ENCODE measurements at places on chromosomes 2 and 18.
A peak's percentile ranks its signal among the peaks of the same experiment; 100 is the strongest.

DNA sequence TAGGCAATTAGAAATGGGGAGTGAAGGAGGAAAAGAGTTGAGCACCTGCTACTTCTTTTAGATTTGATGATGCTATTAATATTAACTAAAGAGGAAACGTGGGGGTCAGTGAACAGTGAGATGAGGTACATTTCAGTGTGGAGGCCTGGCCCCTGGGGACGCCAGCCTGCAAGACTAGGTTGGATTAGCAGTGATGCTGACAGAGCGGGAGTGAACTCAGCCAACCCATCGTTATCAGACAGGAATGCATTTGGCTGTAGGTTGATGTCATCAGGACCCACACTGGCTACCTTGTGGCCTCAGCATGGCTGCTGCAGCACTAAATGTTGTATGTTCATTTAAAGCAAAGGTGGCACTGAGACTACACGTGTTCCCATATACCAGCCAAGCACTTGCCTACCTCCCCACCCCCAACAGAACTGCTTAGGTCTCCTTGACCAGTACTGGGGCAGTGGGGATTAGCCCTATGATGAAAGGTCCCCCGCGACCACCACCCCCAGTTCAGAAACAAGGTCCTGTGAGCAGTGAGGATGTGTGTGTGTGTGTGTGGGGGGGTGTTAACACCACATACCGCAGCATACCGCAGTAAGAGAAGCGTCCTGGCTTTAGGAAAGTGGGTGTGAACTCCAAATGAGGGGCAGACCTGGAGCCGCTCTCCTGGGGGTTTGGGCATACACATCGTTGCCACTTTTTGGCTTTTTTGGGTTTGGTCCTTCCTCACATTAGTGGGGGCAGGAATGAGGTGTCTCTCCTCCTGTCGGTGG lies 26.0 kb downstream of the DGKD start:
- DNase-seq = no peak

DNA sequence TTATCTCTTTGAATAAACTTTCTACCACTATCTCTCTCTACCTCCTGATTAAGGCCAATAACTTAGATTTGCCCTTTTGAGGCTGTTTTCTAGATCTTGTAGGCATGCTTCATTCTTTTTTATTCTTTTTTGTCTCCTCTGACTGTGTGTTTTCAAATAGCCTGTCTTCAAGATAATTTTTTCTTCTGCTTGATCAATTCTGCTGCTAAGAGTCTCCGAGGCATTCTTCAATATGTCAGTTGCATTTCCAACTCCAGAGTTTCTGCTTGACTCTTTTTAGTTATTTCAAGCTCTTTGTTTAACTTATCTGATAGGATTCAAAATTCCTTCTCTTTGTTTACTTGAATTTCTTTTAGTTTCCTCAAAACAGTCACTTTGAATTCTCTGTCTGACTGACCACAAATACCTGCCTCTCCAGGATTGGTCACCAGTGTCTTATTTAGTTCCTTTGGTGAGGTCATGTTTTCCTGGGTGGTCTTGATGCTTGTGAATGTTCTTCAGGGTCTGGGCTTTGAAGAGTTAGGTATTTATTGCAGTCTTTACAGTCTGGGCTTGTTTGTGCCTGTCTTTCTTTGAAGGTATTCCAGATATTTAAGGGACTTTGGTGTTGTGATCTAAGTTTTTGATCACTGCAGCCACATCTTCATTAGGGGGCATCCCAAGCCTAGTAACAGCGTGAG lies 197.3 kb upstream of the STK17B start:
- DNase-seq = no peak

GRCh38 chr2:20551260-20551944 lies 99.5 kb downstream of the HS1BP3 start:
- DNase-seq = no peak

GRCh38 chr2:195390686-195391321 lies 266.2 kb upstream of the SLC39A10 start:
- DNase-seq = no peak

GRCh38 chr2:2868085-2868484 lies 509.5 kb downstream of the EIPR1 start:
- no peak for DNase-seq

GRCh38 chr2:233705911-233706506 lies 6.7 kb upstream of the UGT1A5 start:
- DNase-seq = no peak

DNA sequence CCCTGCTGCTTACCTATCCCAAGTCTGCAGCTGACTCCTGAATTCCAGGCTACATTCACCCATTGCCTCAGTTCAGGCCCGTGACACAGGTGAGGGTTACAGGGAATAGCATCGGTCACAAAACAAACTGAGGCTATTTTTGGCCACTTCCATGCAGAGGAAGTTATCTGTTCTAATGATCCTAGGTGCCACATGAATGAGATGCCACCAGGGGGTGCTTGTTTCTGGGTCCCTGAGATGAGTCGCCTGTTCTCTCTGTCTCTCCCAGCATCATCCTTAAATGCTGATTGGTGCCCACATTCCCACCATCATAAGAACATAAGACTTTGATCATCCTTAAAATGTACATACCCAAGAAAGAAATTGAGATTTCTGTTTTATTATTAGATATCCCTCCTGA lies 119.0 kb upstream of the CELF4 start:
- no peak for DNase-seq

DNA sequence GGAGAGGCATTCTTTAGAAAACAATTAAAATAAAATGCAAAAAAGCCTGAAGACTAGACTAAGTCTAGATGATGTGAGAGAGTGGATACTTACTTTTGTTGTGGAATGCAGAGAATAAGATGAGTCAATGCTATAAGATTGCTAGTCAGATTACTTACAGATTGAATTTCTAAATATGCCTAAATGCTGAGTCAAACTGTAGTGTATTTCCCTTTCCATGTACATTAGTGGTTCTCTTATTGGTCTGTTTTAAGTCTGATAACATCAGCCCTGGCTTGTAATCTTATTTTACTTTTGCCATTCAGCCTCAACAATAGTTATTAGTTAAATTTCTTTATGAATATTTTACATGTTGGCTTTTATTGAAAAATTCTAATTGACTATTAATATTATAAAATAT lies 702.7 kb downstream of the SOCS6 start:
- DNase-seq = no peak

- DNase-seq = no peak
Observed at GRCh38 chr2:75577280-75577679, 16.5 kb upstream of the EVA1A start.

DNA sequence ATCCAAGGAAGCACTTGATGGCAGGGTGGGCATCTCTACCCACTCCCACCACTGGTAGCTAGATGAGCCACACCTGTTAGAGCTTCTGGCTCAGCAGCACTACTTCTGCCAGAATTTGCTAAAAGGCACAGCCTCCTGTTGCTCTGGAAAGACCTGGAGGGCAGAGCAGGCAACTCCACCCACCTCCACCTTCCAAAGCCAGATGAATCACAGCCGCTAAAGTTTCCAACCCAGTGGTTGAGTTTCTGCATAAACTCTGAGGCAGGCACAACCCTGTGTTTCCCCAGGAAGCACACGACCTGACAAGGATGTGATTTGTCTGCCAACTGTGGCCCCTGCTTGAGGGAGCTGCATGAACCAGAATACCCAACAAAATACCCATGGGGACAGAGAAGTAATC lies 111.6 kb upstream of the GCFC2 start:
- DNase-seq = no peak

DNA sequence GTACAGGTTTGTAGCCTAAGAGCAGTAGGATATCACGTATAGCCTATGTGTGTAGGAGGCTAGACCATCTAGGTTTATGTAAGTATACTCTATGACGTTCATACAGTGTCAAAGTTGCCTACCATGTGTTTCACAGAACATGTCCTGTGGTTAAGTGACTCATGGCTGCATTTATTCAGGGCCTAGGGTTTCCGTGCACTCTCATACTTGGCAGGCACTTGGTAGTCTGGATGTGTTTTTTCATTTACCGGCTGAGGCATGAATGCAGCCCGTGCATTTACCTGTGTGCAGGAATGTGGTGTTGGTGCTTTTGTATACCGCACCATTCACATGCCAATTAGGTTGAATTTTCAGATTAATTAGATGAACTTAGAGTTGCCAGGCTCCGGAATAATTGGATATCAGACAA lies 43.4 kb downstream of the MYL12B start:
- peak; percentile 61 for DNase-seq

GRCh38 chr2:188848887-188849435 lies 125.2 kb upstream of the COL3A1 start:
- DNase-seq = no peak

- DNase-seq = no peak
Observed at GRCh38 chr2:180405520-180405919, 398.4 kb upstream of the CWC22 start.

GRCh38 chr2:168394262-168394661 lies 61.8 kb upstream of the CERS6 start:
- no peak for DNase-seq

- DNase-seq = no peak
Observed at GRCh38 chr2:32386739-32387138, 29.9 kb downstream of the BIRC6 start.

DNA sequence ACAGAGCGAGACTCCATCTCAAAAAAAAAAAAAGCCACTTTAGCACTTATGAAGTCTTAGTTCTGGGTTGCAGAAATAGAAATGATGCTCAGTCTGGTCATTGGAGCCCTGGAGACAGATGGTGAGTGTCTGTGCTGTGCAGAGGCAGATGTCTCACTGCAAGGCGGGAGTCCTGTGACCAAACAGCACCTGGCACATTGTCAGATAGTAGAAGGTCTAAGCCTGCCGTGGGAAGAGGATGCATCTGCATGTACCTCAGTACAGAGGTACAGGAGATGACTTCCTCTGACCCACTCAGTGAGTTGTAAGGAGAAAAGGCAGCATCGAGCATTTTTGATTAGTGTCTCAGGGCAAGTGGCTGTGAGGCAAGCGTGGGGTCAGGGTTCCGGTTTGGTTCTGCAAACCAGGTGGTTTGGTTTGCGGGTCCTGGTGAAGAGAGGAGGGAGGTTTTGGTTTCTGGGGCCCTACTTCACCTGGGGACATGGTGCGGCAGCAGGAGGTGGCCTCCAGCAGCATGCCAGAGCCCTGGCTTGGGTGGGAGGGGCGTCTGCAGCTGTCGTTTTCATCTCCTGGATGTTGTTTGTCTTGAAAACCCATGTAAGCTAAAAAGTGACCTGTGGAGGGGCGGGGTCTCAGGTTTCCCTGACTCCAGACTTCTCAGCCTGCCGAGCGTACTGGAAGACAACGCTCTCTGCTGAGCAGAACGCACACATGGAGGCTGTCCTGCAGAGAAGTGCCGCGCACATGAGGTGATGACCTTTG lies 3.8 kb downstream of the RBFA start:
- no peak for DNase-seq

GRCh38 chr2:224723586-224724217 lies 7.5 kb upstream of the CCDC195 start:
- no peak for DNase-seq

GRCh38 chr18:5415031-5415430 lies 119.5 kb upstream of the ZBTB14 start:
- no peak for DNase-seq

- no peak for DNase-seq
Observed at GRCh38 chr2:26314243-26314642, 31.7 kb upstream of the SELENOI start.

- no peak for DNase-seq
Observed at GRCh38 chr2:46177461-46178089, 119.6 kb upstream of the EPAS1 start.

- DNase-seq = no peak
Observed at GRCh38 chr2:208607694-208608093, 201.1 kb downstream of the PTH2R start.

DNA sequence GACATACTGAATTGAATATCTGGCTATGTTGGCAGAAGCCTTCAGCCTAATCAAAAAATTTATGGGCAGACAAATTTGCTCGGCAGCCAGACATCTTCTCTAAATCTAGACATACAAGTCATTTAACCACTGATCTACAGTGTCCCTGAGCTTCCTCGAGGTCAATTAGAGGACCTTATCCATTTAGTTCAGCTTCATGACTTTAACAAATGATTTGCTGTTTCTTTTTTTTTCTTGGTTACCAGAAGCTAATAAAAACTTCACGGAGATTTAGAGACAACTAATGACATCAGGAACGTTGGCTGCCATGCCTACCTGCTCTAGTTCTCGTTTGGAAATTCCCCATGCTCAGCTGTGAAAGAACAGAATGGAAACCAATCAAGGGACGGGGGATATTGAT lies 223.8 kb downstream of the BCL2 start:
- DNase-seq = no peak

DNA sequence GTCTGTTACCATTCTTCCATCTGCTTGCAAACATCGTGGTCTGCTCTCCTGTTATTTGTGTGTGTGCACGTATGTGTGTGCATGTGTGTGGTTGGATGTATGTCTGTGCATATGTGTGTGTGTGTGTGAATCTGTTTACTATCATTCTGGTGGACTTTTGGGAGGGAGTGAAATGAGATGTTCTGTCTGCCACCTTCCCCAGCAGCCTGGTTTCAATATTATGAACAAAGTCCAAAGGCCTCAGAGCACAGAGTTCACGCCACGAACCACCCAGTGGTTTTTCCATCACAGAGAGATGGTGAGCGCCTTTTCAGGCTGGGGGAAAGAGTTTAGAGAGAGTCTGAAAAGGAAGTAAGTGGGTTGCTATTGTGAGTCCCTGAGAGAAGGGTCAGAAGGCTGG lies 67.1 kb upstream of the YWHAQ start:
- DNase-seq = peak; percentile 45

- no peak for DNase-seq
Observed at GRCh38 chr2:16241166-16242160, 301.1 kb downstream of the MYCN start.

DNA sequence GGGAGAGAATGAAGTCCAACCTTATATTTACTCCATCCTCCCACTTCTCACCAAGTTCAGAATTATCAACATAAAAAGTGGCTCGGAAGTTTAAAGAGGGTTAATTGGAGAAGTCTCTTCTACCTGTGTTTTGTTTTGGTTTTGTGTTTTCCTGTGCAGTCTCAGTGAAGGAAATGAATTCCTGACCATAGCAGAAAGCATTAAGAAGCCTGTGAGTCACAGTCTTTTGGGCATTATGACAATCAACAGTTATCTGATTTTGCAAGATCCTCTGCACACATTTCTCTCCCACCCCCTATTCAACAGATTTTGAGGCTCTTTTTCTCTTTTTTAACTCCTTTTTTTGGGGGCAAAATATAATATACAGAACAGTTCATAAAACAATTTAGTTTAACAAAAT lies 8.6 kb upstream of the RPL37A start:
- DNase-seq = no peak
